ENCODE measurements at places on chromosomes 4 and X.

DNA sequence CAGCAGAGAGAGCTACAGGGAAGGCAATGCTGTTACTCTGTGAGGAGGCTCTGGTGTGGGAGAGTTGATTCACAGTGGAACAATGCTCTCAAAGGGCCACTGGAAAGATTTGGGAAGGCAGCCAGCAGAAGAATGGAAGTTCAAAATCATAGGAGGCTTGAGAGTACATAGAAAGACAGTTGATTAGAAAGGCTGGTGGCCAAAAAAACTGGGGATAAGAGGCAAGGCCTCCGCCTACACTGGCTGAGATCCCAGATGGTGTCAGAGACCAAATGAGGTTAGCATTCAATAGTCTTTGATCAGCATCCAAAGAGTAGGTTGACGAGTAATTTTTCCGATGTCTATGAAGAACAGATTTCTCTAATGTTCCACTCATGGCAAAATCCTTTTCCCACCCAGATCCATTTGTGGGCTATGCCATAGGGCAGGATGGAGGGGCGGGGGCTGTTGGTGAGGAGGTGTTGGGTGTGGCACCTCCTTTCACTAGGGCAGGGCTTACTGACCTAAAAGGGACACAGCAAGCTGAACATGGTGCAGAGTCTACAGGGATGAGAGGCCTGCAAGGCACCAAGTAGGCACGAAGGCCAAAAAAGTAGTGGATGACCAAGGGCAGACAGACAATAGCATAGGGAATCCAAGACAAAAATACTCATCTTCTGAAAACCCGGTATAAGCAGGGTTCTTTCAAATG, 15.1 kb downstream of the TEC start:
- no peak for DNase-seq

- DNase-seq: no peak
These were observed at the start of gene SRPK3 for GRCh38 chrX:153780678-153781427. TSS of gene SRPK3 (plus strand) at chrX:153781041. CDS start at chrX:153781087, 46 bp downstream.

DNA sequence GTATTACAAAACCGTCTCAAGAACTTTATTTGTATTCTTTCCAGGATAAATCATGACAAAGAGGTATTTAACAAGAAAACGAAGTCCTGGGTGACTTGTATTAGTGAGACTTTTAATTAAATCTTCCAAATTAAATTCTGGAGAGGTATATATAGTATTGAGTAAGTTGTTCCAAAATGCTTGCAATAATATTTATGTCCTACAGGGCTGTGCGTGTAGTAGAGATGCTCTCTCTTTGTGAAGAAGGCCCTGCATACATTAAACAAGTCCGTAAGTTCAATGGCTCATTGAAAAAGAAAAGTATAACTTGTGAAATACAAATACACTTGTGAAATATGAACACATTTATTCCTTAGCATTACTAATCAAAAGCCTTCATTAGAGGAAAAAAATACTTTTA, 211.4 kb downstream of the ARHGAP24 start:
- DNase-seq: no peak

DNA sequence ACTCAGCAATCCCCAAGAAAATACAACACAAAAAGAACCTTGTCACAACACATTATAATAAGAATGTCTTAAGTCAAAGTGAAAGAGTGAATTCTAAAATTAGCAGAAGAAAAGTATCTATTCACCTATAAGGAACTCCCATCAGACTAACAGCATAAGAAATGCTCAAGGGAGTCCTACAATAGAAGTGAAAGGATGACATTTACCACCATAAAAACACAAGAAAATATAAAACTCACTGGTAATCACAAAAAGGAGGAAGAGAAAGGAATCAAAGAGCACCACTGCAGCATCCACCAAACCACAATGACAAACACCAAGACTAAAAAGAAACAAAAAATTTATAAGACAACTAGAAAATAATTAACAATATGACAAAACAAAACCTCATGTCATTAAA, 257.0 kb upstream of the AGTR2 start:
- DNase-seq: no peak

- no peak for DNase-seq
These were observed 38.7 kb upstream of the PDK3 start for GRCh38 chrX:24426340-24426913.

DNA sequence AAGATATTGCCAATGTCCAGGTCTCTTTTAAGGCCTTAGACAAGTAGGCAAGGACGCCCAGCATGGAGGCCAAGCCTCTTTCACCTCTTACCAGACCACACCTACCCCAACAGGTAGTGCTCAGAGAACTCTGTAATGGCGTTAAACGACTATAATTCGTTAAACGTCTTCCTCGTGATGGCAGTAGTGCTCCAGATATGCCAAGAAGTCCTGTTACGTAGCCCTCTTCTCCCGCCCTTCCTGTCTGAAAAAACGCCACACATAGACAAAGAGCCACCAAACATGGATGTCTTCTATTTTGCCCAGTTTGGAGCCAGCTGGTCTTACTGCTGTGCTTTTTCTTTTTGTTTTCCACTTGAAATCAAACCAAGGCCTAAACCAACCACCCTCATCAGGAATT, 190.7 kb downstream of the OR13H1 start:
- no peak for DNase-seq

- DNase-seq: no peak
These were observed 128.5 kb upstream of the DIPK2B start for GRCh38 chrX:45329217-45329616.

- no peak for DNase-seq
These were observed 8.2 kb downstream of the RTL3 start for GRCh38 chrX:78650906-78651437.

DNA sequence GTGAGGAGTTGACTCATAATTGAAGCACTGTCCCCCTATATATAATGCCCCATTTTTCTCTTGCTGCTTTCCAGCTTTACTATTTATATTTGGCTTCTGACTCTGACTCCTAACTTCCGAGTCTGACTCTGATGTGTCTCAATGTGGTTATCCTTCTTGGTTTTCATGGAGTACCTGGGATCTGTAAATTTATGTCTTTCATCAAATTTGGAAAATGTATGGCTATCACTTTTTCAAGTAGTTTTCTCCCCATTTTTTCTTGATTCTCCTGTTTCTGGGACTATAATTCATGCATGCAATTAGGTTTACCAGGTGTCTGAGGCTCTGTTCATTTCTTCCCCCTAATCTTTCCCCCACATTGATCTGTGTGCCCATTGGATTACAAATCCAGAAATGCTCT, 156.8 kb upstream of the SFRP2 start:
- DNase-seq: no peak

- DNase-seq: no peak
These were observed 1504.5 kb upstream of the PCDH10 start for GRCh38 chr4:131644619-131645018.

DNA sequence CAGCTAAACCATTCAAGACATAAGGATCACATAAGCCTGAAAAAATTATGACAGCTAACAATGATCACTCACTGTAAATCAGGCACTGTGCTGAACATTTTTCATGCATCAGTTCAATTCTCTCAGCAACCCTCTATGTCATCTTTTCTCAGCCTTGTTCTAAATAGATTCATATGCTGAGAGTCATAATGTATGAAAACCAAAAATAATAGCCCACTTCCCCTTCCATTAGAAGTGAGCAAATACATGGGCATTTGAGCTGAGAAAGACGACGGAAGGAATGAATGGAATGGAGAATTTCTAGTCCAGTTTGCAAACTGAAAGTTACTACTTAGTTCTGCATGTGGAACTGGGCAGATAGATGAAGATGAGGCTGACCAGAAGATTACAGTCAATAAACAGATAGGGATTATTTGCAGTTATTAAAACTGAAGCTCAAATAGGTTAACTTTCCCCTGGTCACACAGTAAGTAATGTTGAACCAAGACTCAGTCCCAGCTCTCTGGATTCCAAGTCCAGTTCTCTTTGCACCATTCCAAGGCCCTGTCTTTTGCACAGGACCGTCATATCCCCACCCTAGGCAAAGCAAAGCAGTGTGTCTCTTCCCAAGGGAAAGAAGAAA, 1.6 kb upstream of the SH3RF1 start:
- DNase-seq: no peak

GRCh38 chr4:151801547-151802516, 41.0 kb upstream of the GATB start:
- peak; percentile 6 for DNase-seq

- DNase-seq: no peak
These were observed 168.7 kb downstream of the SCFD2 start for GRCh38 chr4:53196882-53197771.

DNA sequence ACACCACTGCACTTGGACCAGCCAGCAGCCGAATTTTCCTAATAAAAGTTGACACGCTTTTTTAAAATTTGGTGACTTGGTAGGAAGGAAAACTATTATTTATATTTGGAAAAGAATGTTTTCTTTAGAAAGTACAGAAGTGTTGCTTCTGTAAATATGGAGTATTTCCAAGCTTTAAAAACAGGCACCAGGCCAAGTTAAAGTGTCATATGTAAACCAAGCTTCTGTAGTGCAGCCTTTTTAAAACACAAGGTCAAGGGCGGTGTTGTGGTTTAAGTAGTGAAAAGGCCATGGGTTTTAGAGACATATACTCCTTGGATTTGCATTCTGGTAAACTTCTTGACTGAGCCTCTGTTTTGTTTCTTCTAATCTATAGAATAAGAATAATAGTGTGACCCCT, 62.7 kb downstream of the TRIM2 start:
- no peak for DNase-seq

DNA sequence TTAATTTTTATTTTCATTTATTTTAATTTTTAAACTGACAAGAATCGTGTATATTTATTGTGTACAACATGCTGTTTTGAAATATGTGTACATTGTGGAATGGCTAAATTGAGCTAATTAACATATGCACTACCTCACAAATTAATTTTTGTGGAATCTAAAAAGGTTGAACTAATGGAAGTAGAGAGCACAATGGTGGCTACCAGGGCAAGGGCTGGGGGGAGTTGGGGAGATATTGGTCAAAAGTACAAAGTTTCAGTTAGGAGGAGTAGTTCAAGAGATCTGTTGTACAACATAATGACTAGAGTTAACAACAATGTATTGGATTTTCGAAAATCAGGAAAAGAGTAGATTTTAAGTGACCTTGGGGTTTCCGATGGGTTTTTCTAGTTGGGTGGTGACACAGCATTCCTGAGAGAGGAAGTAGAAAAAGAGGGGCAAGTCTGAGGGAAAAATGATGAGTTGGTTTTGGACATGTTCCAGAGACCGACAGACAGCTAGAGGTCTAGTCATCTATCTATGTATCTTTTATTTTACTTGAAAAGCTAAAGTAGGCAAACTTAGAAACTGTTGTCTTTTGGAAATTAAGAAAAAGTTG, 23.2 kb downstream of the APOO start:
- DNase-seq: no peak

GRCh38 chr4:122205687-122206086, 53.6 kb downstream of the BLTP1 start:
- no peak for DNase-seq

DNA sequence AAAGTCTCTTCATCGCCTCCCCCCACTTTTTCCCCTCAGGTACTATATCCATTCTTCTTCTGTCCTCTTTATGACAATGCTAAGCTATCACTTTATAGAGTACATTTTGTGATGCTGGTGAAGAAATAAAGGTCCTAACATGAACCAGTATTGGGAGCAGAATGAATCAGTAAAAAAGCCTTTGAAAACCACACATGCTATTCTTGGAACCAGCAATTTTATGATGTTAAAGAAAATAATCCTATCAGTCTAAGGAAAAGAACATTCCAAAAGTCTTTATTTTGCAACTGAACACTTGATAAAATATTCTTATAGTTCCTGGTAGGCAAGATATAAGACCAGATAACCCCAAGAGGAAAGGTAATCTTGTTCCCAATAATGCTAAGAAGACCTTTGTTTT, 107.8 kb upstream of the MCF2 start:
- DNase-seq: no peak

GRCh38 chr4:25890571-25891485, 23.2 kb upstream of the SMIM20 start:
- DNase-seq: no peak

DNA sequence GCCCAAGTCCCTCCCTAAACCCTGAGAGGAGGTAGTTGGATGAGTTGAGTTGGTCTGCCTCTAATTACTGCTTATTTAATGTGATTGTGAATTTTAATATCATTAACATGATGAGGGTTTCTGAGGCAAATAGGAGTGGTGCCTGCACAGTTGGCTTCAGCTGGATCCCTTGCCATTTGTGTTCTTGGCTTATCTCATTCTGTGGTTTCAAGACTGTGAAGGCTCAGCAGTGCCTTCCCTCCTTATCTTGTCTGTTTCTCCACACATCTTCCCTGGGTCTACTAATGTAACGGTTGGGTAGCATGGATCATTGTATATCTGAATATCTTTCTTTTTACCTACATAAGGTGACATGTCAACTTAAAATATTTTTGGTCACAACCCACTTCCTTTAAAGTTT, 1.6 kb upstream of the SLC10A4 start:
- no peak for DNase-seq

- DNase-seq: no peak
These were observed 14.8 kb upstream of the TRIM60 start for GRCh38 chr4:165016971-165017370.

GRCh38 chr4:134328741-134329140, 127.2 kb upstream of the PABPC4L start:
- no peak for DNase-seq

- no peak for DNase-seq
These were observed 86.7 kb upstream of the C1QTNF7 start for GRCh38 chr4:15340902-15341732.

Data from stimulated activated CD8-positive, alpha-beta memory T cell treated with anti-CD3 and anti-CD28 coated beads, Interleukin-12 subunit alpha, Interleukin-12 subunit beta, amount 100 ng/mL, for 4 hours (primary cell).